ENCODE measurements at places on chromosomes 4 and X.

GRCh38 chr4:88729146-88729760 is 31.6 kb upstream of the NAP1L5 start:
- DNase-seq = no peak

DNA sequence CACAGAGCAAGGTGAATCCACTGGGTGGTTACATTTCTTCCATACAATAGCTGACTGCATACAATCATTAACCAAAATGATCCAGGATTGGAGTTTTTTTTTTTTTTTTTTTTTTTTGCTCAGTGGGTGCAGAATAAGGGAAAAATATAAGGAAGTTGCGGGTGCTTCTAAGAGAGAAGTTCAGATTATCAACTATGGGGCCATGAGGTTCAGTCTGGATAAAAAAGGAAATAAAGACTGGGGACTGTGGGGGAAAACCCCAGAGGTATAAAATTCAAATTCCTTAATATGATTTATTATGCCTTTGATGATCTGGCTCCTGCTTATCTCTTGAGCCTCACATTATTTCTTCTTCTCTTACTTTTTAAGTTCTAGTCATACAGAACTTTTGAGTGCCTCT is 5.9 kb upstream of the EIF1AX start:
- DNase-seq = no peak

GRCh38 chr4:8112036-8112576 is 46.5 kb downstream of the ABLIM2 start:
- DNase-seq = no peak

DNA sequence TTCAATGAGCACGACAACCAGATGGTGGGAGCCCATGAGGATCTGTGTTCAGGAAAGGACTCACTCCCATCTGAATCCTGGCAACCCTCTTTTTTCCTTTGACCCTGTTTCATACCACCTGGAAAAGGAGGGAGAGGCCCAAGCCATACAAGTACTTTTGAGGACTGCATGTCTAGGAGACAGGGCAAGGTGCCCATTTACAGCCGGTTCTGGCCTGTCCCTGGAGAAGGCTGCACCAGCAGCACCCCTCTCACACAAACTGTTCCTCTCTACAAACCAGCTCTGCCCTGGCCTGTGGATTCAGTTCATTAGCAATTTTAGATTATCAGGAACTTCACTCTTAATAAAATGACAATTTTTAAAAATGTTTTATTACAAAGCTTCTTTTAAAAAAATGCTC is 57.5 kb downstream of the HADH start:
- no peak for DNase-seq

DNA sequence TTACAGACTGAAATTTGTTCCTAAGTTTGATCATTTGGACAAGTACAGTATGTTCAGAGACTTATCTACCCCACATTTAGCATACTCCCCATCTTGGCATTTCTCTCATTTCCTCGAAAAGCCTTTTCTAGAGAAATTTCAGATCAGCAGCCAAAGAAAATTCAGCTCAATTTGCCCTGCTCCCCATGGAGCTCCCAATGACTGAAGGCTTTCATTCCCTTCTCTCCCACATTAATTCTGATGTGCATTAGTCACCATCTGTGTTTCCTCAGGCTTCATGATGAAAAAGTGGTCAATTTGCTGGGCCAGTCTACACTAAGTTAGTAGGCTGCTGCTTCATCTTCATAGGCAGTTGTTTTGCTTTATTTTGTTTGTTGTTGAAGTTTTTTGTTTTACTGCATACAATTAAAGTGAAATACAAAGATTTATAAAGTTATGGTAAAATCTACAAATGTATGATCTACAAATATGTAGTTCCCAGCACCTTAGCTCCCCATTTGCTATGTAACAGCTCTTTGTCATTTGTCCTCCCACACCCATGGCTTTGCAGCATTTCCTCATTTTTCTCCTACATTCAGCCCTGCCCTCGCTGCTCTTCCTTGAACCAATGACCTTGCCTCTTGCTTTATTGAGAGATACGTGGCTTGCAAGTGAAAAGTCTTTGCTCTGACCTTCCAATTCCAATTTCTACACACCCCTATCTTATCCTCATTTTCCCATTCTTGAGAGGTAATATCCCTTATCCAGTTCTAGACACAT is 193.9 kb downstream of the ANAPC10 start:
- DNase-seq = no peak

DNA sequence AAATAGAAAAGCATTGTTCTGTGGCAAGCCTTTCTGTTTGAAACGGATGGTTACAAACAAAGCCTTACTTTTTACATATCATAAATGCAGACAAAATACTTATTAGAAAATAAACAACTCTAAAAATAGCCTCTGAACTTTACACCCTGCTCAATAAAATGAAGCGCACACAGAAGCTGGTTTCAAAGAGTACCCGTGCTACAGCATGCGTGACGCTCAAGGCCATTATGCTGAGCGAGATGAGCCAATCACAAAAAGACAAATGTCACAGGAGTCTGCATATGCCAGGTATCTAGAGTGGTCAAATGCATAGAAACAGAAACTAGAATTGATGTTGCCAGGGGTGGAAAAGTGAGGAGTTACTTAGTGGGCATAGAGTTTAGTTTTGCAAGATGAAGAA is 326.5 kb upstream of the GATB start:
- DNase-seq = no peak

GRCh38 chrX:68719904-68720614 is 72.6 kb downstream of the STARD8 start:
- no peak for DNase-seq

- DNase-seq = no peak
Measured at GRCh38 chr4:15754323-15754722, 23.8 kb upstream of the CD38 start.

- DNase-seq = peak; percentile 62
Measured at GRCh38 chr4:38062088-38062775, 102.0 kb downstream of the PTTG2 start.

- DNase-seq = no peak
Measured at GRCh38 chrX:38970074-38970473, 168.8 kb downstream of the MID1IP1 start.

DNA sequence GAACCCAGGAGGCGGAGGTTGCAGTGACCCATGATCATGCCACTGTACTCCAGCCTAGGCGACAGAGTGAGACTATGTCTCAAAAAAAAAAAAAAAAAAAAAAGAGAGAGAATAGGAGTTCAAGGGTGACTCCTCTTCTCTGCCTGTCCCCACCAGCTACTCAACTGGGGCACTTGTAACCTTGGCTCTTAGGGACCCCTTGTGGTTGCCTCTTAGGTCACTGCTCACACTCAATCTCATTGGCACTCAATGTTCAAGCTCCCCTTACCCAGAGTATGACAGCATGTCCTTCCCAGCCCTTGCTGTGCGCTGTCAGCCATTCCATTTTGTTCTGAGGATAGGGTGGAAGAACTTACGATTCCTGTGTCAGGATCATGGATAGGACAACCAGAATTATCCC is 82.4 kb upstream of the BEND4 start:
- no peak for DNase-seq

GRCh38 chr4:154366956-154367355 is 124.6 kb downstream of the DCHS2 start:
- no peak for DNase-seq

GRCh38 chrX:55118574-55118973 is 29.8 kb downstream of the PAGE2 start:
- no peak for DNase-seq

DNA sequence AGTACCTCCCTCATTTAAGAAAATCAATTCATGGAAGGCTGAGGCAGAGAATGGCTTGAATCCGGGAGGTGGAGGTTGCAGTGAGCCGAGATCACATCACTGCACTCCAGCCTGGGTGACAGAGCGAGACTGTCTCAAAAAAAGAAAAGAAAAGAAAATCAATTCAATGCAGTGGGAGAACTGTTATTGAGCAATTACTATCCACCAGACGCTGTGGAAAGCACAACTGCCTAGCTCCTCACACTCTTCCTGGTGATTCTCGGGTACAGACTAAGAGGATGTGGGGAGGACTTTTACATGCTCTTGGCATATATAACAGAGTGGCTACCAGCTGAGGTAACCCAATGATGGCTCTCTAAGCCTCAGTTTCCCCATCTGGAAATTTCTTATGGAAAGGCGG is 2.7 kb upstream of the TMSB4X start:
- no peak for DNase-seq

DNA sequence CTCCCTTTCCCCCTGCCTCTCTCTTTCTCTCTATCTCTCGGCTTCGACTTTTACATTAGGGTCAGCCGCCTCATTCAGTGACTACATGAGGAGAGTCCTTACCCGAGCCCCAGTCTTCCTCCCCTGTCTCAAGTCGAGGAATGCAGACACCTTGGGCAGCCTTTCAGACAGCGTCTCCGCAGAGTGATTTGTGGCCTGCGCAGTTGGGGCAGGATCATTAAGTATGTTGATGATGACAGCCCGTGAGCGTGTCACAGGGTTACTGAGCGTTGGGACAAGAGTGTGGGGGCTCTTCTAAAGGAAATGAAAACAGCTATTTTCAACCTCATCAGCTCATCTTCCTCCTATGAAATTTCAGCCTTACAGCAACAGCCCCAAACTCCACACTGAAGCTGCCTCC is 312.1 kb upstream of the GATB start:
- DNase-seq = no peak

- DNase-seq = peak; percentile 32
Measured at GRCh38 chr4:145935253-145936141, 3.1 kb downstream of the ZNF827 start.

- DNase-seq = peak; percentile 81
Measured at GRCh38 chr4:8201321-8201781, 2.3 kb downstream of the SH3TC1 start.

DNA sequence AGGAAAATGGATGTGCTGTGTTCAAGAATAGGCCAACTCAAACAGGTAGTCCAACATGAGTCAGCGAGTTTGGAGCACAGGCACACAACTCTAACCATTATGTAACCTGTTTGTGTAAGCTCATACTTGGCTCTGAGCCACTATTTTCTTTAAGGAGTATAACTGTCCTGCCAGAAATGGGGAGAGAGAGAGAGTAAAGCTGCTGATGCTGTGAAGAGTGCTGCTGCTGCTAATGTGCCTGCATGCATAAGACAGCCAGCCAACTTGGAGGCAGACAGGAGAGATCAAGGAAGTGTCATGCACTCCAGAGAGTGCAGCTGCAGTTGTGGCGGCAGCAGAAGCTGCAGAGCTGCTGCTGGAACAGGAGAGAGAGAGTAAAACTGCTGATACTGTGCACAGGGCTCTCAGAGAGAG is 11.7 kb upstream of the STATH start:
- no peak for DNase-seq

GRCh38 chr4:13530823-13531624 is 13.3 kb downstream of the NKX3-2 start:
- peak; percentile 2 for DNase-seq

GRCh38 chr4:161936625-161937550 is 226.9 kb downstream of the FSTL5 start:
- DNase-seq = no peak

- DNase-seq = no peak
Measured at GRCh38 chrX:17376431-17377077, 1.6 kb downstream of the NHS start.

DNA sequence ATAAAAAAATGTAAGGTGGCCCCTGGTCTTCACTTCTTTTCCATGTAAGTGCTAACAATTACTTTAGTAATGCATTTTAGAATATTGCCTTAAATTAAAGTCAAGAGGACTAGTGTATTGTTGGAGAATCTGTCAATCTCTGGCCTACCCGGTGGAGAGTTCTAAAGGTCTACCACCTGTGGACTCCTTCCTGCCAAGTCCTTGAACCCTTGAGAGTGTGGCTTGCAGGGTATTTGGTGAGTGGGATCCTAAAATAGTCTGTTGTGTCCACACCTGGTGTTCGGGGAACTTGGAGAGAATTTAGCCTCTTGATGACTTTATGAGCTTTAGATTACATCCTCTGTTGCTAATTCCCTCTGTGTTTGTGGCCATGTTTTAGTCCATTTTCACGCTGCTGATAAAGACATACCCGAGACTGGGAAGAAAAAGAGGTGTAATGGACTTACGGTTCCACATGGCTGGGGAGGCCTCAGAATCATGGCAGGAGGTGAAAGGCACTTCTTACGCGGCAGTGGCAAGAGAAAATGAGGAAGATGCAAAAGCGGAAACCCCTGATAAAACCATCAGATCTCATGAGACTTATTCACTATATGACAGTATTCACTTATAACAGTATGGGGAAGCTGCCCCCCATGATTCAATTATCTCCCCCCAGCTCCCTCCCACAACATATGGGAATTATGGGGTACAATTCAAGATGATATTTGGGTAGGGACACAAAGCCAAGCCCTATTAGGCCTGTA is 23.8 kb downstream of the DDIT4L start:
- DNase-seq = no peak

DNA sequence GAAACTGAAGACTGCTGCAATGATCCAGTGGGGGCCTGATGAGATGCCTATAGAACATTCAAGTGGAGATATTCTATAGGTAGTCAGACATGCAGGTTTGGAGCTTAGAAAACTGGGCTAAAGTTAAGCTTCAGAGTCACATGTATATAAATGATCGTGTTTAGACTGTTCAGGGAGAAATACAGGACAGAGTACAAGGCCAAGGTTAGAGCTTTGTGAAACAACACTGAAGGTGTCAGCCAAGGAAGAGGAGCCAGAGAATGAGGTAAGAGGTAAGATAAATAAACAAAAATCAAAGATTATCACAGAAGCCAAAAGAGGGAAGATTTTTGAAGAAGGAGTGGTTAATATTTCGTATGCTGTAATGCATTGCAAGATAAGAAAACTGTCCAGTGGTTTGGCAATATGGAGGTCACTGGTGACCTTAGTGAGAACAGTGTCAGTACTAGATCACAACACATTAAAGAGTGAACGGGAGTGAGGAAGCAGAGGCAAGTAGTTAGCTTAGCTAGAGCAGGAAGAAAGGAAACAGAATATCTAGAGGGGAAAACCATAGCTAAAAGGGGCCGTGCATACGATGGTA is 58.0 kb upstream of the KLHL13 start:
- DNase-seq = no peak

All from germinal center (tissue), 1 donor.